ENCODE measurements at places on chromosomes 1 and 21.

DNA sequence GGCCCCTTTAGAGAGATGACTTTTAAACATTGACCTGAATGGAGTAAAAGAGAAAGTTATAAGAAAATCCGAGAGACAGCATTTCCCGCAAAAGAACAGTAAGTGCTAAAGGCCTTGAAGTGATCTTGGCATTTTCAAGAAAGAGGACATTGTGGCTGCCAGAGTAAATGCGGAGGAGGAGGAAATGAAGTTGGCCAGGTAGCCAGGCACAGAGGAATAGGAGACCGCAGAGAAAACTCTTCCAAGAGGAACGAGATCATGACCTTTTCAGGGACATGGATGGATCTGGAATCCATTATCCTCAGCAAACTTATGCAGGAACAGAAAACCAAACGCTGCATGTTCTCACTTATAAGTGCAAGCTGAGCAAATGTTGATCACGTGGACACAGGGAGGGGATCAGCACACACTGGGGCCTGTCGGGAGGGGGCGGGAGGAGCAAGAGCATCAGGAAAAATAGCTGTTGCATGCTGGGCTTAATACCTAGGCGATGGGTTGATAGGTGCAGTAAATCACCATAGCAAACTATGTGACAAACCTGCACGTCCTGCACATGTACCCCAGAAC is 49.7 kb downstream of the EEIG2 start:
- no peak for DNase-seq

DNA sequence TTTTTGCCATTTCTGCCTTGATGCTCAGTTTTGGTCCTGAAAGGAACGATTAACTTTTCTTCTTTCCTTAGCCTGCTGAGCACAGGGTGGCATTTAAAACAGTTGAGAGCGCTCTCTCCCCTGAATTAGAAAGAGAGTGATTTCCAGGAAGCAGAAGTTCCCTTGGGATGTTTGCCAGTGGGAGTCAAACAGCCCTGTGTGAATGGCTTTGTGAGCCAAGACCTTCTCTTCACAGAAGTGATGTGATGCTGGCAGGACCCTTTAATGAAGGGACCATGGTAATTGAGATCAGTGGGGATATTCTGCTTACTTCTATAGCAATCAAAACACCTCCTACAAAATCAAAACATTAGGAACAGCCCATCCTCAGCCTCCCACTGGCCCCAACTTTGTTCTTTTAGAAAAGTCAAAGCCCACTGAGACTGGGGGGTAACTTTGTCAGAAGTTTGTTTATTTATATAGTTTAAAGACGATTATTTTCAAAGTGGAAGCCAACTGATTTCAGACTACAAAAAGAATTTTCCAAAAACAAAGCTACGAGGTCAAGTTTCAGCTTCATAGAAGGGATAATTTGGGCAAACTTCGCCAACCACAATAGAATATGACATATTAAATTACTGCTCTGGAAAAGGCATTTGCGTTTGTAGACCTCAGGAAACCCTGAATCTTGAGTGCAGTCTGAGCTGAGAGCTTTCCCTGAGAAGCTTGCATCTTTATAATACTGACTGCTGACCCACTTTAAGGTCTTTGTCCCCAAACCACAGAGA is 122.7 kb downstream of the GABPA start:
- no peak for DNase-seq

DNA sequence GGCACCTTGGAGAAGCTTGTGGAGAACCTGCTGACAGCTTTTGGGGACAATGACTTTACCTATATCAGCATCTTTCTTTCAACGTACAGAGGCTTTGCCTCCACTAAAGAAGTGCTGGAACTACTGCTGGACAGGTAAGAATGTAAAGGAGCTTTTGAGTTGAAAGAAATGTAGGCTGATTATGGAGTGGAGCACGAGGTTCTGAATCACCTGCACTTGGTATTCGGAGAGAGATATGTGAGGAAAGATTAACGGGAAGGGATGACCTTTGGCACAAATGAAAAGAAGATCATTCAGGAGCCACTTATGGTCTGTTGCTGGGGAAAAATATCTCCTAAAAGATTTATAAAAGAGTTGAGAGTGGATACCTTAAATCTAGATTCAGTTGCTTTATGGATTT is 42.7 kb downstream of the RGL1 start:
- DNase-seq: no peak

- DNase-seq: no peak
Measured at GRCh38 chr1:65539266-65540131, 119.0 kb downstream of the LEPR start.

GRCh38 chr21:17725339-17725738 is 93.8 kb downstream of the C21orf91 start:
- no peak for DNase-seq

DNA sequence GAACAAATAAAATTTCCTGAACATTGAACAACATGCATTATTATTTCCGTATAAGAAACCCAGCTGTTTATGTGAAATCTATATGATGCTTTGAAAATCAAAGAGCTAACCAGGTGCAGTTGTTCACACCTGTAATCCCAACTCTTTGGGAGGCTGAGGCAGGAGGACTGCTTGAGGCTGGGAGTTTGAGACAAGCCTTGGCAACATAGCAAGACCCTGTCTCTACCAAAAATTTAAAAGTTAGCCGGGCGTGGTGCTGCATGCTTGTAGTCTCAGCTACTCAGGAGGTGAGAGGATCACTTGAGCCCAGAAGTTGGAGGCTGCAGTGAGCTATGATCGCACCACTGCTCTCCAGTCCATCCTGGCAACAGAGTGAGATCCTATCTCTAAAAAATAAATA is 4.8 kb upstream of the ZNF281 start:
- DNase-seq: no peak

GRCh38 chr1:16012590-16013219 is 5.1 kb downstream of the HSPB7 start:
- peak; percentile 51 for DNase-seq

DNA sequence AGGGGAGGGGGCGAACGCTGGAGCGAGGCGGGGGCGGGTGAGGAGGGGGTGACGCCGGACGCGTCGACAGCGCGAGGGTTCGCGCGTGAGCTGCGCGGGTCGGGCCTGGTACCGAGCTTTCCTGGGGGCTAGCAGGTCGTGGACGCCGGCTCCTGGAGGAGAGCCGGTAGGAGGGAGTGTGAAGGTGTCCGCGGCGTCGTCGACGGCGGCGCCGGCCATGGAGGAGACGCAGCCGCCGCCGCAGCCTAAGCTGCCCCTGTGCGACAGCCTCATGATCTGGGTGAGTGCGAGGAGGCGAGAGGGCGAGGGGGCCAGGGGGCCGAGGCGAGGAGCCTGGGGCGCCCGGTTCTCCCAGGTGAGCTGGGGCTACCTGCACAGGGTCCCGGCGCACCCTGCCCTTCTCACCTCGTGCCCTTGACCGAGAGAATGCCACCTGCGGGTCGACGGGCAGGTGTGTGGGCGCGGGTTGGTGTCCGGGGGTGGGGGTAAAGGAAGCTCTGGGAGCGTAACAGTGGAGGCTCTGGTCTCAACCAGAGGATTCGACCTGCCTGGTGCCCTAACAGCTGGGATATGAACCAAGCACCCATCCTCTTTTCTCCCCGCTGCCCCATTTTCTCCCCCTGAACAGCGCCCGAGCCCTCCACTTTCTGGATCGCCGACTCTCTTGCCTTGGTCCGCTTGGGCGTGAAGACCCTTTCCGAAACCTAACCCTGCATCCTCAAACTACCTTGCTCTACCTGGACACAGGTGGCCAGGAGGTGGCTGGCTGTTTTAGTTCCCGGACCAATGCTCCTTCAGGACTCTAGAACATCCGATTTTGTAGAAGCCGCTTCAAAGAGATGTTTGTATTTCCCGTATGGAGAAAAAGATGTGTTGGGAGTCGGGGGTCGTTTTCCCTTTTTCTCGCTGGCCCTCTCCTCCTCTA is at the start of gene HOOK1:
HOOK1 (plus strand) TSS at position 49 of the 925 bp plus-strand sequence; CDS start at position 218, 169 bp downstream.
- DNase-seq: no peak

DNA sequence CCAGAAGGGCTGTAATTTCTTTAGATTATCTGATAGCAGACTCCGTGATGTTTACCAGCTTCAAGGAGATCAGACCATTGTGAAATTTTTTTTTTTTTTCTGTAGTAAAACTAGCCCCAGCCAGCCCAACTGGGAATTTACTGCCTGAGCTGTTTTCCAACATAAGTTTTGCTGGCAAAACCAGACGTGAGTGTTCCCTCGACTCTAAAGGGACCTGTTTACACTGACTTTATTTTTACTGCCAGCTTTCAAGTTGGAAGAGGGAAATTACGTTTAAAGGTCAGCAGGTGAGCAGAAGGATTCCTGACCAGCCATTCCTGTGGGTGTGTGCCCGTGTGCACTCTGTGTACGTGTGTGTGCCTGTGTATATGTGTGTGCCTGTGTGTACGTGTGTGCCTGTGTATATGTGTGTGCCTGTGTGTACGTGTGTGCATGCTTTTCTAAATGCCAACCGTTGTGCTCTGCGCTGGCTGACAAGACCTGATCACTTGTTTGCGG is 374 bp downstream of the MAB21L3 start:
- DNase-seq: no peak

GRCh38 chr1:68479501-68479900 is 17.4 kb downstream of the DEPDC1 start:
- no peak for DNase-seq

DNA sequence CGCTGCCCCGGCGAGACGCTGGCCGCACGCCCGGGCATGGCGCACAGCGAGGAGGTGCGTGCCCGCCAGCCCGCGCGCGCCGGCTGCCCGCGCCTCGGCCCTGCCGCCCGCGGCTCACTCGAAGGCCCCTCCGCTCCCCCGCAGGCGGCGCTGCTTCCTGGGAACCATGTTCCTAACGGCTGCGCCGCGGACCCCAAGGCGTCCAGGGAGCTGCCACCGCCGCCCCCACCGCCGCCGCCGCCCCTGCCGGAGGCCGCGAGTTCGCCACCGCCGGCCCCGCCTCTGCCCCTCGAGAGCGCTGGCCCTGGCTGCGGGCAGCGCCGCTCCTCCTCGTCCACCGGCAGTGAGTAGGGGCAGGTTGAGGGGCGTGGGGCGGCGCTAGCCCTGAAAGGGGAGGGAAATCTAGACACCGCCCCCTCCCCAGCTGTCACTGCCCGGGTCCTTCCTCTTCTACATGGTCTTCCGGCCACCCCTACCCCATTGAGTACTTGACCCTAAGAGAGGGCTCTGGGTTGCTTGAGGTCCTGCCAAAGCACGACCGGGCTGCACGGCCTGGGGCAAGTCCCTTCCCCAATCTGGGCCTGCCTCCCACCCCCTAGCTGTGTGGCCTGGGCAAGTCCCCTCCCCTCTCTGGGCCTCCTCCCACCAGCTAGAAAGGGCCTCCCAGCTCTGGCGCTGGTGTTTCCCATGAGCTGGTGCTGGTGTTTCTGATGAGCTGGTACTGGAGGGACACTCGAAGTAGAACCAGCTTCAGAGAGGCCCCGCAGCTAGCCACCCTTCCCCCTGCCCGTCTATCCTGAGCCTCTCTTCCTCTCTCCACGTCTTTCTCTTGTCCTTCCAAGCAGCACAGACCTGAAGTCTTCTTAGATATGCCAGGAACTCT is 17.0 kb downstream of the TNFRSF25 start:
- DNase-seq: peak; percentile 42

DNA sequence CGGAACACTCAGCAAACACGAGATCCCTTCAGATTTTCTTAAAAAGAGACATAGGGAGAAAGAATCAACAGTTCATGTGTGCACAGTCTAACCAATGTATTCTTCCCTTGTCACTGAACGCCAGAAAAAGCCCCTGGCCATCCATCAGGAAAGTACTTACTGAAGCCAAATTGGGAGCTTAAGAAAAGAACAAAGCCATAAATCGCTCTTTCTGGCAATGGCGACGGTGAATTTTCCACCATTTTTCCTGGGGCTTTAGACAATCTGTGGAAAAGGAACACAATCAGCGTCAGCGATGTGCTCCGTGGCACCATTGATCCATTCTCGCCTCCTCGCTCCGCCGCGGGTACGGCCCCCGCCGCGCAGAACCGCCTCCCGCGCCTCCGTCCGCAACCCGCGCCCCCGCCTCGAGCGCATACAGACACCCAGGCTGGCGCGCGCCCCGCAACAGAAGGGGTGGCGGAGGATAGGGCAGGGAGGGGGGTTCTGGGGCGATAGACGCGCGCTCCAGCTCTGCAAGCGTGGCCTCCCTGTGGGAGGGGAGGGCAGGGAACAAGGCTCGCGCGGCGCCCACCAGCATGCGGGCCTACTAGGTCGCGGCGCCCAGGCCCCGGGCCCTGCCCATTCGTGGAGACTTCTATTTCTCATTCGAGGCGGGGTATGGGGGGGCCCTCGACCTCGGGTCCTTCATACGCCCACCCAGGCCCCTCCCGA is 440 bp downstream of the PIGP start:
- peak; percentile 73 for DNase-seq

DNA sequence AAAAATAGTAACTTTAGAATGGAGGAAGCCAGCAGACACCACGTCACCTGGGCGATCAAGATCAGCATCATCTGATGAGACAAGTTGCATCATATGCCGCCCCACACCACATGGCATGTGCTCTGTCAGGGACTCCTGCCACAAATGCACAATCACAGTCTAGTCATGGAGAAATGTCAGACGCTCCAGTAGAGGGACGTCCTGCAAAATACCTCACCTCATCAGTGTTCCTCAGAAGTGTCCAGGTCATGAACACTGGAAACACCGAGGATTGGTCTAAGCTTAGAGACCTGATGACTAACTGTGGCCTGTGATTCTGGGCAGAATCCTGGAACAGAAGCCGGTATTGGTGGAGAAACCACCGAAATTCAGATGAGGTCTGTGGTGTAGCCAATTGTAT is 14.3 kb downstream of the ADARB1 start:
- DNase-seq: no peak

DNA sequence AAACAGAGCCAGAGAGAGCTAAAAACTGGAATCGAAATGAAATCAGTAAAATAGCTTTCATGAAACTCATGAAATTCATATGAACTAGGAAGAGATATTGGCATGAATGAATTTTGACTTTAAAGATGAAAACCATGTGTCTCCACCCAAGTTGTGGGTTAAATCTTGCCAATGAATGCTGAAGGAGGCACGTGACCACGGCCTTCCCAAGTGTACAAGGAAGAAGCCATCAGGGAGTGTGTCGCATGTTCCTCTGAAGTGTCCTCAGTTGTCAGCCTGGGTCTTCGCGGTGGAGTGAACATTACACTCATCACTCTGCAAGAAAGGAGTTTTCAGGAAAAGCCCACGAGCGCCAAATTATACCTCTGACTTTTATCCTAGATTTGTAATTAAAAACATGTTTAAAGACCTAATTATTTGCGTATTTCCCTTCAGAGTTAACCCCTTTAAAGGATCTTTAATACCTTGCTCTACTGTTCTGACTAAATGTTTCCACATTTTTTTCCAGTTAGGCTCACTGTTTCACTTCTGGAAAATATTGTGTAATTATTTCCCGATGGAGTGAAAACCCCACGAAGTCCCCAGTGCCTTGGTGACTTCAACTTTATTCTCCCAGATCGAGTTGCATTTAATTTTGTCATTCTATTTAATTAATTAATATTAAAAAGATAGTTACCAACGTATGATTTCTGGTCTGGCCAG is 118.3 kb downstream of the DHRS3 start:
- no peak for DNase-seq

GRCh38 chr1:31570228-31570627 is 6.1 kb upstream of the TINAGL1 start:
- no peak for DNase-seq

All from stimulated activated CD4-positive, alpha-beta T cell treated with anti-CD3 and anti-CD28 coated beads, Interleukin-4, amount 100 ng/mL, for 1 hour (primary cell).